ENCODE measurements at places on chromosomes 16 and 17.

- DNase-seq, result no peak
These were observed 153.3 kb downstream of the CDH11 start for GRCh38 chr16:64968539-64968938.

DNA sequence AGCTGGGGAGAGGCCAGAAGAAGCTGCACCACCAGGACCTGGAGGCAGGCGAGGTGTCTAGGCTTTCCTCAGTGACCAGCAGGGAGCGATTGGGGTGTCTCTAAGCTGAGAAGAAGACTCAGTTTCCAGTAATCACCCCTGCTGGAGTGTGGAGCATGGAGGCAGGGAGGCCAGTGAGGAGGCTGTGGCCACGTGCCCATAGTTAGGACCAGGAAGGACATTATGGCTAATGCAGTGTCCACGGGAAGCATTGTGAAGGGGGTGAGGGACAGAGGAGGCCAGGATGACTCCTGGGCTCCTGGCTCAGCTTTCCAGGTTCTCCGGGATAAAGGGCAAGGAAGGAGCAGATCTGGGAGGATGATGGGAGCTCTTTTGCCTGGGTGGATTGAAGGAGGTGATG lies 5.7 kb downstream of the KRT13 start:
- no peak for DNase-seq

DNA sequence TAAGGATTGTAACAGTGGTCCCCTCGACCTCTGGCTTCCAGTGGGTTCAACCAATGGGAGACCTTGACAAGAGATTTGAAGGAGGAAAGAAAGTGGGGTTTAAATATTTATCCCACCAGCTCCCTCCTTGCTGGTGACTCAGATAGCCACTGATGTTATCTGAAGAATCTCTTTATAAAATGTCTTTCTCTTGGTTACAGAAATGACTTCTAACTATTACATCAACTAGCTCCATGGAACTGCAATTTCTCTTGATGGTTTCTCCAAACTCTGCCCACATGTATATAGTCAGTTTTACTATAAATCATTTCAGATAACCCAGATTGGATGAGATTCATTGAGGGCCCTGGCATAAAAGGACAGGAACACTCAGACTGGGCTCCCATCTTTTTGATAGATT lies 920.2 kb upstream of the SOX9 start:
- DNase-seq, result no peak

- DNase-seq, result no peak
These were observed 14.1 kb downstream of the PDZD9 start for GRCh38 chr16:21986692-21987246.

GRCh38 chr17:27804113-27804512 lies 3.8 kb upstream of the NOS2 start:
- no peak for DNase-seq

DNA sequence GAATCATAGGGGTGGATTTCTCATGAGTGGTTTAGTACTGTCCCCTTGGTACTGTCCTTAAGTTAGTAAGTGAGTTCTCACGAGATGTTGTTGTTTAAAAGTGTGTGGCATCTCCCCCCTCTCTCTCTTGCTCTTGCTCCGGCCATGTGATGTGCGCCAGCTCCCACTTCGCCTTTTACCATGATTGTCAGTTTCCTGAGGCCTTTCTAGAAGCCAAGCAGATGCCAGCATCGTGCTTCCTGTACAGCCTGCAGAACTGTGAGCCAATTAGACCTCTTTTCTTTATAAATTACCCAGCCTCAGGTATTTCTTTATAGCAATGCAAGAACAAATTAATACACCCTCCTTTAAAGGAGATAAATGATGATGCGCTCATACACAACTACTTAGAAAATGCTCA lies 50.1 kb upstream of the NACA2 start:
- DNase-seq, result no peak

DNA sequence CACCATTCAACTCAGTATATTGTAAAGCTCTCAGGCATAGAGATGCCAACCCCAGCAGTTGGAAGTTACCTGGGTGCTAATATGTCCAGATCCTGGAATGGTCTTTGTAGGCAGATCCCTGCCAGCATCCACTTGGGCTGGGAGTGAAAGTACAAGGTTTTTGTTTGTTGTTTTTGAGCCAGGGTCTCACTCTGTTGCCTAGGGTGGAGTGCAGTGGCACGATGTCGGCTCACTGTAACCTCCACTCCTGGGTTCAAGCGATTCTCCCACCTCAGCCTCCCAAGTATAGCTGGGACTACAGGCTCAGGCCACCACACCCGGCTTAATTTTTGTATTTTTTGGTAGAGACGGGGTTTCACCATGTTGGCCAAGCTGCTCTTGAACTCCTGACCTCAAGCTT lies 177.6 kb downstream of the IRF8 start:
- no peak for DNase-seq

- no peak for DNase-seq
These were observed 27.9 kb upstream of the TNRC6A start for GRCh38 chr16:24701521-24701951.

DNA sequence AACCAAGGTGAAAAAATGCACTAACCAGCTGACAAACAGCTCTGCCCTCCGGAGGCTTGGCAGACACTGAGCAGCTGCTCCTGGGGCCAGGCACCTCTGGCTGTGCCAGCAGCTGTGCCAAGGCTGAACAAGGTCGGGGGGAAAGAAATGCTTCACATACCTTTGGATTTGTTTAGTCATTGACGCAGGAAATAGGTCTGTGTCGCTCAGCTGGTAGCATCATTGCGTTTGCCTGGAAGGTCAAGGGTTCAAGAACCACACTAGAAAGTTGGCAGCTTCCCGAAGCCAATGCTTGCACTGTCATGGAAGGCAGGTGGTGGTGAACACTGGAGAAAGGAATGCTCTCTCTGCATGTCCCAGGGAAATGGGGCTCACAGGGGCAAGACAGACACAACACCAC lies 63.5 kb downstream of the PCTP start:
- DNase-seq, result no peak

GRCh38 chr17:64661976-64662773 lies at the start of gene SMURF2:
SMURF2 (minus strand) TSS chr17:64662307; CDS start chr17:64661880, 427 bp downstream.
- peak; percentile 39 for DNase-seq

GRCh38 chr16:47622451-47623176 lies 161.5 kb downstream of the PHKB start:
- no peak for DNase-seq

GRCh38 chr17:51059781-51060180 lies 60.9 kb downstream of the SPAG9 start:
- no peak for DNase-seq

- no peak for DNase-seq
These were observed 102.0 kb upstream of the NOL11 start for GRCh38 chr17:67615736-67616135.

DNA sequence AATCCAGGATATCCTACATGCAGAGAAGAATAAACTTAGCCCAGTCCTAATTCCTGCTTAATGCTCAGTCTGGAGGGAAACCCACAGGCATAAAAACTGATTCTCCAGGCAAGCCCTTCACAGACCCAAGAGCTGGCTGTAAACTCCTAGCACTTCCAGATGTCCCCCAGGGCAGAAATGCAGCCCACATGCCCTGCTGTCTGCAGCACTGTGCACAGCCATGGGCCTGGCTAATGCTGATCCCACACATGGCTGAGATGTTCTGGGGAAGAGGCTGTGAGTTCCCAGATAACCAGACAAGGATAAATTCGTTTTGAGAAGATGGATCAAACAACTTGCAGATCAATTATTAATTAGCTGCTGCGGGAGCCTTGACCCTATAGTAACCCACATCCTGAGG lies 148.4 kb downstream of the AATF start:
- no peak for DNase-seq

GRCh38 chr16:85799497-85800320 lies at the start of the genes COX4I1 and EMC8:
COX4I1 (plus strand) TSS chr16:85799695; CDS start chr16:85801206, 1,511 bp downstream.
EMC8 (minus strand) TSS chr16:85799544; CDS start chr16:85799295, 249 bp downstream.
- peak; percentile 87 for DNase-seq

- DNase-seq, result no peak
These were observed 3.9 kb downstream of the FDXR start for GRCh38 chr17:74868908-74869255.

DNA sequence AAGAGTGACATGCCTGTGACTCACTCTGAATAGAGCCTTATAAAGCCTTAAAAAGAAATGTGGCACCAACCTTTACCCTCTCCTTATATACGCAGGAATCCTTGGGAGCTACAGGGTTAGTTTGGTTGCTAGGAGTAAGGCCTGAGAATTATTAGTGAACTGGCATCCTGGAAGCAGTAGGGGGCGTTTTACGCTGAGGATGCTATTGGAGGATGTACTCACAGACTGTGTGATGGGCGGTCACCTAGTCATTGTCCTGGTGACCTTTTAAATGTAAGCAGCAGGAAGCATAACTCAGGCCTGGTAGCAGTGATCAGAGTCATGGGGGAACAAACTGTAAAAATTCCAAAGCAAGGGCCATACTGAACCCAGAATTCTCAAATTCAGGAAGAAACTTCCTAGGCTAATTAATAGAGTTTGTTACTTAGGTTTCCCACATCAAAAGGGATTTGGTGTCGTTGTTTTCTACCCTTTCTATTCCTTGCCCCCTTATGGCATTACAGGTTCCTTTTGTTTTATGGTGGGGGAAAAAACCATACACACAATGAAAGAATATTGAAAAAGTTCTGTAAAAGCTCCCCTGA lies 153.8 kb downstream of the SNX11 start:
- DNase-seq, result peak; percentile 20

GRCh38 chr16:2712546-2712945 lies 7.5 kb downstream of the PRSS27 start:
- DNase-seq, result no peak

DNA sequence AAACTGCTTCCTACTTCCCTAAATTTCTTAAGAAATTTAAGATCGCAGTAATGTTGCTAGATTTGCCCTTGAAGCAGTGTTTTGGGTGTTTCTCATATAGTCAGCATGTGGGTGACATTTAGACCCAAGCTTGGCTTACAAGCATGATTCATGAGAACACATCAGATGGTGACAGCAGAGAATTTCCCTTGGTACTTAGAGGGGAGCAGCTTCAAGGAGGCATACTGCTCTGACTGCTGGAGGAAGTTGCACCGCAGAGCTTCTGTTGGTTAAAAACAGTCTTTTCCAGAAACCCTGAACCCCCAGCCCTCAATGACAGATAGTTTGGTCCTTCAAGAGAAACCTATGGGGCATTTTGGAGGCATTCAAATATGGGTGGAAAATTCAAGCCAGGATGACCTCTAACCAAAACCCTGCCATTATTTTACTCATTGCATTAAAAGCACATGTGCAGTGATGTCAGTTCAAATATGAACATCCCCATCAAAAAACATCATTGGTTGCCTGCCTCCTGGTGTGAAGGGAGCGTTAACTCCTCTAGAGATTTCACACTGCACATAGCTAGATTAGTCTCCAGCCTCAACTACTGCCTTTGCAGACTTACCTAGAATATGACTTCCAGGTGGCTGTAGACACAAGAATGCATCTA lies 201.5 kb upstream of the CACNG5 start:
- DNase-seq, result peak; percentile 88

DNA sequence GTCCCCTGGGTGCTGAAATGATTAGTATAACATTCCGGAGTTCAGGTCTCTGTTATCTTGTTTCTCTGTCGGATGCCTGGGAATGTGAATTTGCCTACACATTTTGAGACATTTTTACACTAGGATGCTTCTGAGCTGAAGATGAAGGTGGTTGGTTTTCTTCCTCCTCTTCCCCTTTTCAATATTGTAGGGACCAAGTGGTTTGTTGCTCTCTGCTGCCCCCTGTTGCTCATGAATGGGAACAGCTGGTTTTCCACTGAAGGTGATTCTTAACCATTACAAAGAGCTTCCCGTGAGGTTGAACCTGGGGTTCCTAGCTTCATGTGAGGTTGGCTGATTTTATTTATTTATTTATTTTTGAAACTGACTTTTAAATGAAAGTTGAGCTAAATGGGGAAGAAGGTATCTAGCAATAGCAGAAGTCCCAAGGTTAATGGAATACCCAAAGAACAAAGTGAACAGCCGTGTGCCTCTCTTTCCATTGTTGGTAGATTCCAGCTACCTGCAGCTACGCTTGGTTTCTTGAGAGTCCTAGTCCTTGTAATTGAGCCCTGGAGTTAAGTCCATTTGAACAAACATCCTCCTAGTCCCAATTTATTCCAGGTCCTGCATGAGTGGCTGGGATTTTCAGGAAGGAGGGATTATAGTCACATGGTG lies 983.9 kb upstream of the EEF2KMT start:
- peak; percentile 36 for DNase-seq

DNA sequence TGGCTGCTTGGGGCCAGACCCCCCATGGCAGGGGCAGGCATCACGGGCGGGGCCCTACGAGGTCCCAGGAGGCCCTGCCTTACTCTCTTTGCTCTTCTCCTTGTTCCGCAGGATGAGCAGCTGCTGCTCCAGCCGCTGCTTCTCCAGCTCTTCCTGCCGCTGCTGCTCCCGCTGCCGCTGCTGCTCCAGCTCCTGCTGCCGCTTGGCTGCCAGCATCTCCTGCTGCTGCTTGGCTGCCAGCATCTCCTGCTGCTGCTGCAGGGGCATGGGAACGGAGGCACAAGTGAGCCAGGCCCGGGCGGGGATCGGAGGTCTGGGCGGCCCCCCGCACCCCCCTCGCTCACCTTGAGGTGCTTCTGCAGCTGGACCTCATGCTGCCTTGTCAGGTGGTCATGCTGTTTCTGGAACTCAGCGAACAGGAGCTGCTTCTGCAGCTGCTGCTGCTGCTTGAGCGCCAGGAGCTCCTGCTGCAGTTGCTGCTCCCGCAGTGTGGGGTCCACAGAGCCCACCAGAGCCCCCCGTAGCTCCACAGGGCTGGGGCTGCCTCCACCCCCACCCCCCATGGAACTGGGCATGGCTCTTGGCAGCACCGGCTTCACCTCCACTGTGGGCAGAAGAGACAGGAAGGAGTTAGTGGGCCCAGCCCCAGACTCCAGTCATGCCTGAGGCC lies 22.8 kb downstream of the G6PC3 start:
- no peak for DNase-seq

DNA sequence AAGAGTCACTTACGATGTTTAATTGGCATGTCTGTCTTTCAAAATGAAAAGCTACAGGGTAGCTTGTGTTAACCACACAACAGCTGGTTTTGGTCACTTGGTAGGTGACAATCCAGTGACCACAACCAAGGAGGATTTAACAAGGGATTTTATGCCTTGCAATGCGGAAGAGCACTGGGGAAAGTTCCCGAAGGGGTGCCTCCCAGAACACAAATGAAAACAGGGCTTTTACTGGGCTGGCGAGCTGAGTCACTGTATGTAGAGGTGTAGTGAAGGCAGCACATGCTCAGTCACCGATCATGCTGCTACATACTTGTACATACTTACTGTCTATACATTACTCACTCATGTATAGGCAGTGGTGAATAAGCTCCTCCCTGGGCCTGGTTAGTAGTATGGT lies 483.5 kb downstream of the CDH13 start:
- no peak for DNase-seq

- DNase-seq, result no peak
These were observed 195.2 kb upstream of the KIF2B start for GRCh38 chr17:53627511-53627910.

GRCh38 chr17:82029990-82030469 lies 1.4 kb upstream of the RAC3 start:
- DNase-seq, result no peak

- no peak for DNase-seq
These were observed 7.6 kb downstream of the PDE6G start for GRCh38 chr17:81648707-81649085.

GRCh38 chr17:5672141-5672540 lies 87.8 kb upstream of the NLRP1 start:
- no peak for DNase-seq
